DMS79 (cell line): ENCODE measurements at places on chromosomes 16 and 17.

GRCh38 chr17:65518256-65518655 lies 43.2 kb downstream of the AXIN2 start:
- no peak for DNase-seq

DNA sequence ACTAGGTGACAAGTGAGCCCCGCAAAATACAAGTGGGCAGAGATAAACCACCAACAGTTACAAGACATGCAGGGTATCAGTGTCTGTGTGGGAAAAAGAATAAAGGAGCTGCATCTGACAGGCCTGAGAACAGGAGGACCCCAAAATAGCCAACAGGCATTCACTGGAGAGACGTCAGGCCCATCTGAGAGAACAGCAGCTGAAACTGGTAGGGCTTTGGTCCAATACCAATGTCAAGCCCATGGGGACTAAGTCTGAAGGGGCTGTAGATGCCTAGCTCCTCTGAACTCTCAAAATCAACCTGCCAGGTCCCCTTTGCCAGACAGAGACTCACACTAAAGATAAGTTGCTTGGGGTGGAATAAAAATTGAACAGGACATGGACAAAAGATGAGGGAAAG lies 30.5 kb upstream of the TANC2 start:
- no peak for DNase-seq

DNA sequence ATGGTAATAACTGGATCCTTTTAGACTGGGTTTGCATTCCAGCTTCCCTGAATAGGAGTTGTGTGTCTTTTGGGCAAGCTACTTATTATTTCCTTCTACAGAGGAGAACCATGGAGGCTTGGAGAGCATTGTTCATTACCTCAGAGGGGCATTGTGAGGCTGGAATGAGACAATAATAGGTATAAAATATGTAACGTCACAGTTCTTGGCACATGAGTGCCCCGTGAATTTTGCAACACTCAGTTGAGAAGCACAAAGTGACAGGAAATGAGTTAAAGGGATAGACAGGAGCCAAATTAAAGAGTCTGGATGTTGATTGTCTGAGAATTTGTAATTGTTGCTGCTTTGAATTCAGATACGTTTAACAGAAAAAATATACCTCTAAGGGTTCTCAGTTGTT lies 92.2 kb downstream of the CDH8 start:
- no peak for DNase-seq

DNA sequence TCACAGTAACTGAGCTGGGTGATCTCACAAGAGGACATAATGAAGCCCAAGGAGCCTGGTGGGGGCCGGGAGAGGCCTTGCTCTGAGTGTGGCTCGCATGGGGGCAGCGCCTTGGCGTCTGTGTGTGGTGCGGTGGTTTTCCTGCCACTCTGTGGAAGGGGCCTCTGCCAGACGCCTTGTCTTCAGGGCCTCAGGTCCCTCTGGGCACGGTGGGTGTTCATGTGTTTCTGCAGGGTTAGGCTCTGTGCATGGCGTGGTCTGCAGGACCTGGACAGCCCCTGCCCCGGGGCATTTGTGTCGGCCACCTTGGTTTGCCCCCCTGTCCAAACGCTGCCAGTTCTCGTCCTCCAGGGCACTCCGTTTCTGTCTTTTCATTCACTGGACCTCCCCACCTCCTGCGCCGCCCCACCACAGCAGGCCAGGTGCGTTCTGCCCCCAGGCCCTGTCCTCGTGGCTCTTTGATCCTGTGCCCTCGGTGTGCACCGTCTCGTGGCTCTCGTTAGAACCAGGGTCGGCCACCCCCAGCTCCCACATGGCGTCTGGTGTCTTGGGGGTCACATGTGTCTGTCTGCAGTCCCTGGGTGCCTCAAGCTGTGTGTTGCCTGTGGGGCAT lies 43.7 kb upstream of the ZNF750 start:
- DNase-seq: no peak

DNA sequence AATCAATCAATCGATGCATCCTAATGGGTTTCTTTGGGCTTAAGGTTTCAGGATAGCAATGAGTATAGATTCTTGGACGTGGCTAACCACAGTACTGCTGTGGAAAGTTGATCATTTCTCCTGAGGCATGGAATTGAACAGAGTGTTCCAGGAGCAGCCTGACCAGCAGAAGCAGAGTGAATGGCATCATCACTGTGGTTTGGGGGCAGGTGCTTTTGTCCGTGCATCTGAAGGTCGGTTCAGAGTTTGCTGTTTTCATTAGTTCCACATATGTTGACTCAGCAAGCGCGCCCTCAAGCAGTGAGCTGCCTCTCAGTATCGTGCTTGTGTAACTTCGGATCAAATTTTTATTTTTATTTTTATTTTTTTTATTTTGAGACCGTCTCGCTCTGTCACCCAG lies 24.9 kb downstream of the KIAA0513 start:
- no peak for DNase-seq

GRCh38 chr17:43021741-43022512 lies at the start of gene VAT1:
Gene VAT1, minus strand, starts transcription at chr17:43022385. Its CDS starts 63 bp downstream, at chr17:43022322.
- DNase-seq: peak; percentile 43

DNA sequence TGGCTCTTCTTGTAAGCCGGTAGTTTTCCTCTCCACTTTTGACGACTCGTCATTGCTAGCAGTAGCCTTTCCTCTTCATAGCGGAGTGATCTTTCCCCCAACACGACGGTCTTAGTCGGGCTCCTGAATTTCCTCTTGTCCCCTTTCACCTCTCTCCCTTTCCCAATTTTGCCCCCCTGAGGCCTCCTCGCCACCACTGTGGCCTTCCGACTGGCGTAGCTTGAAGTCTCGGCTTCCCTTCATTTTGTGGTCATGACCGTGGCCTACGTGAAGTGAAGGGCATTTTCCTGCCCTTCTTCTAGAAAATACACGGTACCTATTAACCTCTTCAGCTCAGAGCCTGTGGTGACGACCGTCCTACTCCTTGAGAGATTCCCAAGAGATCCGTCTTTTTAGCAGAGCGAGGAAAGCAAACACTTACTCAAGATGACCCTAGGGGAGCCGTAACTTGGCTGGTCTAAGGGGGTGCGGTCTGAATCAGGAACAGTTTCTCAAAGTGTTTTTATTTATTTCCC lies 787 bp downstream of the PRKAR1A start:
- peak; percentile 60 for DNase-seq

- no peak for DNase-seq
These were observed 192.8 kb downstream of the XYLT1 start for GRCh38 chr16:17277981-17278381.

GRCh38 chr16:9695152-9695551 lies 487.1 kb downstream of the GRIN2A start:
- DNase-seq: no peak

GRCh38 chr16:89822188-89823086 lies 5.8 kb upstream of the SPIRE2 start:
- DNase-seq: no peak

- no peak for DNase-seq
These were observed 88.2 kb downstream of the WDR59 start for GRCh38 chr16:74896389-74897370.

DNA sequence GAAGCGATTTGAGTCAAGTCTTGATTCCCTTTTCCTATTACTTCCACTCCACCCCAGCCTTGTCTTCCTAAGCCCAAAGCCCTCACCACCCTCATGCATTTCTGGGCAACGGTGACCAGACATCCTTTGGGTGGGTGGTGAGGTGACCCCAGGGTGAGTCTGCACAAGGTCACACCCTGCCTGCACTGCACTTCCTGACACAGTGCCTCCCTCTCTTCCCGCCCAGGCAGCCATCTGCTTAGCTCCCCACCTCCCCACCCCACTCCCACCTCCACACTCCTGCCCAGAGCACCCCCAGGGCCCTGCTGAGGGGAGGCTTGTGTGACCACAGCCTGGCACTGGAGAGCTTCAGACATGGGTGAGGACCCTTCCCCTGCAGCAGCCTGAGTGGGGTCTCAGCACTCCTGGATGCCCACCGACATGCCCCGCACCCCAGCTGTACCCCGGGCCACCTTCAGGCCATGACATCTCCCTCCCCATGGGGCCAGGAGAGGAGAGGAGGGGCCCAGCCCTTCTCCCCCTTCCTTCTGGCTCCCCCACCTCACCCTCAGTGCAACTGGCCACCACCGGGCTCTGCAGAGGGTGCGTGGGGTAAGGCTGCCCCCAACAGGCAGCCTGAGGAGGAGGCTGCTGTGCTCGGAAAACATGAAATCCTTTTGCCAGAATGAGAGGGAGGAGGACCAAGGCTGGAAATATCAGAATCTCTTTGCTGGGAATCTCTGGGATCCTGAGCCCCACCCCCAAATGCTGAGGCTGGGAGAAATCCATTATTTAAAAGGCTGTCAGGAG lies 68.6 kb downstream of the CCT6B start:
- DNase-seq: peak; percentile 23

GRCh38 chr16:63283721-63284120 lies 1247.5 kb upstream of the CDH8 start:
- DNase-seq: peak; percentile 9

- DNase-seq: no peak
These were observed 39.8 kb upstream of the GOT2 start for GRCh38 chr16:58773870-58774269.

DNA sequence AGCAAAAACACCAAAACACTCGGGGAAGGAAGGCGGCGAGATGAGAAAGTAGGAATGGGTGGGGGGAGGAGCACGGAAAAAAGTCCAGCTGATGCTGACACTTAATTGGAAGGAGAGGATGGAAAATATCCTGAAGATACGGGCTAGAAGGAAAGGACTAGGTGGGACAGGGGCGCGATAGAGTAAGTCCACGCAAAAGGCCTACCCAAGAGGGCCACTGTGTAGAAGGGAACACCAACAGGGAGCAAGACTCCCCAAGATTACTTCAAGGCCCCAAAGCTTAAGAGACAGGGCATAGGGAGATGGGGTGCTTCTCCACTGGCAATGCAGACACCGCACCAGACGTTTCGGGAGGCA lies 736 bp downstream of the APPBP2 start:
- DNase-seq: no peak

DNA sequence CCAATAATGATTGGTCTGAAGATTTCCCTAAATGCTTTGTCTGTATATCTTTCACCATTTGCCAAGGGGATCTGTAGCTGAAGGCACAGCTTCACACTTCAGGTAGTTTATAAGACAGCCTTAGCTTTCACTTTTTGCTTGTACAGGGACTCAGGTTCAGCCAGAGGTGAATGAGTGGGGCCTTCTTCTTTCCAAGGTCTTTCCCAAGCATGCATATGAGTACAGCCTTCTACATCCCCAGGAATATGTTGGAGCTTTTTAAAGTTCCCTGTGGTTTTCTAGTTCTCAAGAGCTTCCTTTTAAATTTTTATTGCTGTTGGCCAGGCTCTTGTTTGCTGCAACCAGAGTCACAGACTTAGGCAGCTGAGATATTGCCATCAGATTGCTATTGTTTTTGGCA lies 17.9 kb upstream of the SPDYE4 start:
- DNase-seq: no peak

DNA sequence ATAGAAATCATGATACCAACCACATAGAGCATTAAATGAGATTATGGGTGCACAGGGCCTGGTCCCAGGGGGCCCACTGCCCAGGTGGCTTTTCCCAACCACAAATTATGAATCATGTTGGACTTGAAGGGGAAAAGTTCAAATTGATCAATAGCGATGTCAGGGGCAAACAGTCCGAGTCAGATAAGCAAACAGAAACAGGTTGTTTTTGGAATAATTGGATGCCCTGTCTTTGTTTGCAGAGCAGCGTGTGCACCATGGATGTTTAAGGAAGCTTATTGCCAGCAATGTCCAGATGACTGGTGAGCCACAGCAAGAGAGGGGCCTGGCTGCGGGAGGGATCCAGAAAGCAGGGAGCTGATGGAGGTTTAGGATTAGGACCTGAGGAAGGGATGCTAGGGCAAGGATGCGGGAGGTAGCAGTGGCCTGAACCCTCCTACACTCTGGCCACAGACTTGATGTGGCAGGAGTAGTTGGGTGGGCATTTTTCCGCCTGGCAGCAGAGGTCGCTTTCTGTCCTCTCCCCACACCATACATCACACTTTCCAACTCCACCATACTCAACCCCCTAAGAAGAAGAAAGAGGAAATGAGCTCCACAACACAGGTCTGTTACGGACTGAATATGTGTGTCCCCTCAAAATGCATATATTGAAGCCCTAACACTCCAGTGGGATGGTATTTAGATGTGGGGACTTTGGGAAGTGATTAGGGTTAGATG lies 266.4 kb upstream of the RPL38 start:
- no peak for DNase-seq

GRCh38 chr17:78800132-78800931 lies 18.3 kb upstream of the CYTH1 start:
- DNase-seq: no peak

DNA sequence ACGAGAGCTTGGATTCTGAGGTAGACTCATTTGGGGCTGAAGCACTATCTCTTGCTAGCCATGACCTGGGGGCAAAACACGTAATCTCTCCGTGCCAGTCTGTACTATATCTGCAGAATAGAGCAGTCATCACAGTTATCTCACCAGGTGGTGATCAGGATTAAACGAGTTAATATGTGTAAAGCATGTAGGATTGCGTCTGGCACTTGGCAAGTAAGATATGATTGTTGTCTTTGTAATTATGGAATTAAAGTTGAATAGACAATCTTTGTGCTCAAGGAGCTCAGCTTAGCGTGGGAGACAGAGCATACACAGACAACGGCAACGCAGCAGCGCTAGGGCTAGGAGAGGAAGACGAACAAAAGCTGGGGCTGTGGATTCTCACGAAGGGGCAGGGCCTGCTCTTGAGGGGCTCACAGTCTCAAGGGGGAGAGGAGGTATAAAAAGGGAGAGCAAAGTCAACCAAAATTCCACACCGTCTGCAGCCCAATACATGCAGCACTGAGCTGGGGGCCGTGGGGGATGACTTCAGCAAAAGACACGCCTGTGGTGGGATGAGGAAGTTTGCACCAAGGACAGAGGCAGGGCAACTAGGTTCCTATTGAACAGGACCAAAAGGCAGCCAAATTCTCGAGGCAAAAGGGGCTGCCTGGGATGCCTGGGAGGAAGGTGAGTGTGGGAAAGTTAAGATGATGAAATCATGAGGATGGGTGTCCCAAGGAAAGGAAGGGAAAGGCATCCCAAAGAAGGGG lies 68.6 kb downstream of the SDK2 start:
- DNase-seq: no peak

DNA sequence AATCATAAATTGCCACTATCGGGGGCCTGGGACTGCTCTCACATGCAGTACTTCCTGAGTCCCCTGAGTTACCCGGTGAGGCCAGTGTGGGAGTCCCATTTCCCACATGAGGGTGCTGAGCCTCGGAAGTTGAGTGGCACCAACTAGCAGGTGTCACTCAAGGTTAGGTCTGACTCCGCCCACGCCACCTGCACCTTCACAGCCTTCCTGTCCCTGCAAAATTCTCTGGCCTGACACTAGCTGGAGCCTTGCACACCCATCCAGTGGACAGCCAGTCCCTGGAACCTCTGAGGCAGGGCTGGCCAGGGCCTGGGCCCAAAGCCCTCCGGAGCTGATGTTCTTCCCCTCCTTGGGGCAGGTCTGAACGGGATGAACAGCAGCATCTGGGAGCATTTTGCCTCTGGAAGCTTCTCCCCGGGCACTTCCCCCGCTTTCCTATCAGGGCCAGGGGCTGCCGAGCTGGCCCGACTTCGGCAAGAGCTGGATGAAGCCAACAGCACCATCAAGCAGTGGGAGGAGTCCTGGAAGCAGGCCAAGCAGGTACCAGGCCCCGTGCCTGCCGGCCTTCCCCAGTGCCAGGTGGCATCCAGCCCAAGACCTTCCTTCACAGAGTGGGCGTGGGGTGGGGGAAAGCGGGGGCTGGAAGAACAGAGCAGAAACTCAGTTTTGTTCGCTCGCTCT lies 21.9 kb downstream of the UNC13D start:
- DNase-seq: peak; percentile 32

- no peak for DNase-seq
These were observed 29.3 kb downstream of the NDEL1 start for GRCh38 chr17:8464941-8465340.
